ENCODE measurements at places on chromosomes 3 and 15.

GRCh38 chr3:32531010-32531647 lies 28.5 kb upstream of the CMTM6 start:
- DNase-seq: no peak

DNA sequence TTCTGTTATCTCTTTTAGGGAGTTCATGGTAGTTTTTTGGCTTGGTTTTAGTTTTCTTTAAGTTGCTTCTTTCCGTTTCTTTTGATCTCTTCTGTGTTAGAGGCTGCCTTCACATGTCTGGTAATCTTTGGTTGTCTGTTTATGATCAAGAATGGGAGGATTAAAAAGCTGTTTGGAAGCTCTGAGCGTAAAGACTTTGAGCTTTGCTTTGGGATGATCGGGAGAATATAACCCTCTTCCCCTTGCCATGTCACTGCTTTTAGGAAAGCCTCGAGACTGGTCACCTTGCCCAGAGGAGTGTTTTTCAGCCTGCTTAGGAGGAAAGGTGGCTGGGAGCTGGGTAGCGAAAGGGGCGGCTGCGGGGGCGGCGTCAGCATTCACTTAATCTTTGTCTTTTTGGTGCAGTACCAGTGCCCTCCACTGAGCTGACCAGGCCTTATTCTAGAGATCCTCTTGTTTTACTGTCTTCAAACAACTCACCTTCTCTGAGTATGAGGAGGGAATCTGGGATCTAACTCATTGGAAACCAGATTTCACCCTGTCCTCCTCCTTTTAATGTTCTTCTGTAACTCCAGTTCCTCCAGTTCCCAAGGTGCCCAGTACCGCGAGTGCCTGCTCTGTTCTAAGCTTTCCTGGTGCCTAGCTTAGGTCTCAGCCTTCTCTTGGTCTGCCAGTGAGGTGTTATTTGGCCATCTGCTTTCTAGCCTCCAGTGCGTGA lies 15.5 kb downstream of the TATDN2 start:
- no peak for DNase-seq

DNA sequence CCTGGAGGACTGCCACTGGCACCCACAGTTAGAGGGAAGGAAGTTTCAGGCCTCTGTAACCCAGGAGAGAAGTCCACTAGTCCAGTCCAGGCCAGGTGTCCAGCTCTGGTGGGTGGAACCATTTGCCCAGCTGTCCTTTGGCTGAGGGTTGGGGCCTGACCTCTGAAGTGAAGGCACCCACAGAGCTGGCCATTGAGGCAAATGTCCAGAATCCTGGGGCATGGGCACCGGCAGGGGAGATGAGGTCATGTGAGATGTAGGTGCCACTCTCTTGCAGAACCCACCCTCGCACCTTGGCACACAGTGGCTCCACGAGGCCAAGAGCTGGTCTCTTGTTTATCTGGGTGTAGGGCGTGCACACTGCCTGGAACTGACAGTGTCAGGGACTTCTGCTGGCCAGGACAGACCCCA lies 162.8 kb downstream of the SMAD6 start:
- DNase-seq: no peak

DNA sequence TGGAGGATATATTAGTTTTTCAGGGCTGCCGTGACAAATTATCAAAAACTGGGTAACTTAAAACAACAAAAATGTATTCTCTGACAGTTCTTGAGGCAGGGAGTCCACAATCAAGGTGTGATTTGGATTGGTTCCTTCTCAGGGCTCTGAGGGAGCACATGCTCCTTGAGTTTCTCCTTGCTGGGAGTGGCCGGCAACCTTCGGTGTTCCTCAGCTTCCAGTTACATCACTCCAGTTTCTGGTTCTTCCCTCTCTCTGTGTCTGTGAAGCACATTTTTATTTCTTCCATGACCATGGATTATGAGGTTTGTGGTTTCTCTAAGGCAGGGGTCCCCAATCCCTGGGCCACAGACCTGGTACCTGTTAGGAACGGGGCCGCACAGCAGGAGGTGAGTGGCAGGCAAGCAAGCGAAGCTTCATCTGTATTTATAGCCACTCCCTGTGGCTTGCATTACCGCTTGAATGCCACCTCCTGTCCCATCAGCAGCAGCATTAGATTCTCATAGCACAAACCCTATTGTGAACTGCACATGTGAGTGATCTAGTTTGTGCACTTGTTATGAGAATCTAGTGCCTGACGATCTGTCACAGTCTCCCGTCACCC lies 24.3 kb downstream of the LRRC28 start:
- no peak for DNase-seq

DNA sequence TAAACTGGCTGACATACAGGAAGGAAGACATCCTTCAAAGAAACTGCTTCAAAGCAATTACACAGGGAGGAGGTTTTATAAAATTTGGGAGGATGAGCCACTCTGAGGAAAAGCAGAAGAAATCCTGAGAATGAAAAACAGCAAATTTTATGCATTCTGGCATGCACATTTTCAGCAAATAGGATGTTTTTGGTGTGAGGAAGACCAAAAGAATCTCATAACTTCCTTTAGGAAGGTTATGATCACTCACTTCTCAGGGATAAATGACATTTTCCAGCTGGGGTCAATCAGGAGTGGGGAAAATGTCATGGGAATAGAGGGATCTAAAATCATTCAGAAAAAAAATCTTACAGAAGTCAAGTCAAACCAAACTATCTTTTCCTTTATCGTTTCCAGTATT lies 371.7 kb upstream of the CNTN6 start:
- DNase-seq: no peak

GRCh38 chr3:56986347-56986746 lies 74.1 kb upstream of the SPATA12 start:
- DNase-seq: no peak

- DNase-seq: no peak
Measured at GRCh38 chr3:126446301-126446700, 29.4 kb downstream of the ZXDC start.

- no peak for DNase-seq
Measured at GRCh38 chr3:128419311-128419710, 47.4 kb downstream of the DNAJB8 start.

GRCh38 chr3:71548705-71549384 lies 34.7 kb downstream of the FOXP1 start:
- no peak for DNase-seq

DNA sequence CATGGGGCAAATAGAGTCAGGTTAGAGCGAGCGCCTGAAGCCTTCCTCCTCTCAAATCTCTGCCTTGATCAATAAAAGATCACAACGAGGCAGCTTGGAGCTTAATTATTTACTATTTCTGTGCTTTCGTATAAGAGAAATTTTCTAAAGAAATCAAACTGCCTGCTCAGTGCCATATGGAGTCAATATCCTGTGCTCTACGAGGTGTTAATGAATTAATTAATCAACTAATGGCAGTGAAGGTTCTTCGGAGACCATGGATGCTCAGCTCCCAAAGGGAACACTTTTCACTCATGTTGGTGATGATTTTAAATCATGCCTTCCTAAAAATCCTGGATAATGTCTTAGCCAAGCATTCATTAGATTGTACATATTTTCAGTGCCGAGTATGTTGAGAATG lies 153.5 kb upstream of the PPP2R3A start:
- DNase-seq: no peak

- no peak for DNase-seq
Measured at GRCh38 chr15:52463638-52464037, 65.0 kb downstream of the MYO5A start.

GRCh38 chr3:37999836-38000235 lies 9.2 kb downstream of the VILL start:
- DNase-seq: peak; percentile 19

- no peak for DNase-seq
Measured at GRCh38 chr15:73677146-73677607, 7.0 kb upstream of the CD276 start.

- no peak for DNase-seq
Measured at GRCh38 chr15:88580532-88580931, 34.1 kb upstream of the DET1 start.

GRCh38 chr3:159913712-159914414 lies 74.8 kb upstream of the IL12A start:
- DNase-seq: no peak

- DNase-seq: no peak
Measured at GRCh38 chr15:61232266-61232665, 3.2 kb upstream of the RORA start.

GRCh38 chr3:191360620-191361019 lies 30.3 kb upstream of the UTS2B start:
- DNase-seq: no peak

DNA sequence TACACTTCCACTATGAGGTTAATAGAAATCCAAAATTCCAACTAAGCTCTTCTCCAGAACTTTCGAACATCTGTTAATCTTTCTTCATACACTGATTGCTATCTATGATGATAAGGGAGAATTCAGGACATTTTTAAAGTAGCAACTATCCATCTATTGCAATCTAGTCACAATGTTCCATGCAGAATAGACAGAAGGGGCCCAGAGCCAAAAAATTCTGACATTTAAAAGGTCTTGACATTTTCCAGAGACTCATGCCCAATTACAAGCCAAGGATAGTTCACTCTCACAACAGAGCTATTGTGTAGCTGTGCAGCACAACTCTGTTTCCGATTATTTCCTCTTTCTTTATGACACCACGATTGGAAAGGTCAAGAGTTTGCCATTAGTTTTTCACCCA lies 999.7 kb upstream of the ALCAM start:
- no peak for DNase-seq

GRCh38 chr15:81146466-81146865 lies 12.4 kb downstream of the CFAP161 start:
- DNase-seq: no peak

- peak; percentile 25 for DNase-seq
Measured at GRCh38 chr3:126015075-126015474, 46.1 kb downstream of the ROPN1B start.

DNA sequence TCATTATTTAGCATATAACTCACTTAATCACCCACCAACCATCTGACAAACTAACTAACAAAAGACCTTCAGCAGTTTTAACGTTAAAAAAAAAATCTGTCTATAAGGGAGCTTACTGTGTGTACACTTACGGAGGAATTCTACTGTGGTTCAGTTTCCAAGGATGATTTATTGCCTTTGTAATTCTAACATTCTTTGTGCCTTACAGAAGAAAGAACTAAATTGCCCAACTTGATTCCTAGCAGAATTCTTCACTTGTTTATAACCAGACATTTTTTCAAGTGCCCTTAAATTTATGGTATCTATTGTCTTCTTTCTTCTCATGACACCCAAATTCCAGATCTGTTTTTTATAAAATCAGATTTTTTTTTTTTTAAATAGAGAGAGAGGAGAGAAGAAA lies 119.7 kb upstream of the IGSF10 start:
- DNase-seq: no peak

DNA sequence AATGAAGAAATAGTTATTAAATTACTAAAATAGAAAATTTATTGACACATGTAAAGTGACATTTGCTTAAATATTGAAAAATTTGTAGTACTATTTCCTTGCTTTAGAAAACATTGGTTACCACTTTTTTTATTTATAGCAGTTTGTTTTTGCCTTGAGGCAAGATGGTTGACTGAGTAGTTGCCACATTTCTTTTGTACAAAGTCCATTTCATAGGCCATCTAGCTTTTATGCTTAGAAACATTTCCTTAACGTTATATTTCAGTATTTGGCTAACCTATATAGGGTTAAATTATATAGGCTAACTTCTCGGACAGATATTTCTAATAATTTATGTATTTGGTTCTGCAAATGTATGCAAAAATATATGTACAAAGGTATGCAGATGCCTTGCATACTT lies 17.1 kb downstream of the CTNNB1 start:
- DNase-seq: no peak

GRCh38 chr3:71307991-71308697 lies 275.4 kb downstream of the FOXP1 start:
- no peak for DNase-seq

- DNase-seq: no peak
Measured at GRCh38 chr3:196232154-196232881, 16.0 kb downstream of the SLC51A start.

- DNase-seq: peak; percentile 69
Measured at GRCh38 chr15:80404057-80404760, at the start of gene ARNT2. ARNT2 (plus strand) TSS chr15:80404382; CDS start chr15:80404516, 134 bp downstream.

- DNase-seq: no peak
Measured at GRCh38 chr3:156691920-156692319, 17.5 kb downstream of the TIPARP start.

DNA sequence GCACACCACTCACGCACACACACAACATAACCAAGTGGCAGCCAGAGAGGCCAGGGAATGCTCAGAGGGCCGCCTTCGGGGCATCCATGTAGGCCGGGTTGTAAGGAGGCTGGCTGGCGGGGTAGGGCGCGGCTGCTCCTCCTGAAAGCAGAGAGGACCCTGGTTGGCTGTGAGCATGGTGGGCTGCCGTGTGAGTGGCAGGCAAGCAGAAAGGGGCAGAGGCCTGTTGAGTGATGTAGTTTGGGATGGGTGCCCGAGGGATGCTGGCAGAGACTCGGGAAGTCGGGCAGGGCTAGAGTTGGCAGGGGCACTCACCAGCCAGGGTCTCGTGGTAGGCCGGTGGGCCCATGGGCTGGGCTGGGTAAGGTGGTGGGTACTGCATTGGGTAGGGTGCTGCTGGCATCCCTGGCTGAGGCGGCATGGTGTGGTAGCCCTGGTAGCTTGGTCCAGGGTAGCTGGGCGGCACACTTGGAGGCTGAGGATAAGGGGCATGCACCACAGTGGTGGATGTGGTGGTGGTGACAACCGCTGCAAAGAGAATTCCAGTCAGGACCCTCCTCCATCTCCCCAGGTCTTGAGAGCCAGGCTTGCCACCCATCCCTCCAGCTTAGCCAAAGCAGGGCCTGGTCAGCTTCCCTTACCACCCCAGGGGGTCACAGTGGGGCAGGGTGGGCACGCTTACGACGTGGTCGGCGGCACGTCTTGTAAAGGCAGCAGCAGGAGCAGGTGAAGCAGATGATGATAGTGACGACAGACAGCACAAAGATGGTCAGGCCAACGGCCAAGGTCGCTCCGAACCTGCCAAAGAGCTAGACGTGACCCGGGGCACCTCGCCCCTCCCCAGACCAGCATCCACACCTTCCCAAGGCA lies 22.7 kb downstream of the ATRIP start:
- no peak for DNase-seq

DNA sequence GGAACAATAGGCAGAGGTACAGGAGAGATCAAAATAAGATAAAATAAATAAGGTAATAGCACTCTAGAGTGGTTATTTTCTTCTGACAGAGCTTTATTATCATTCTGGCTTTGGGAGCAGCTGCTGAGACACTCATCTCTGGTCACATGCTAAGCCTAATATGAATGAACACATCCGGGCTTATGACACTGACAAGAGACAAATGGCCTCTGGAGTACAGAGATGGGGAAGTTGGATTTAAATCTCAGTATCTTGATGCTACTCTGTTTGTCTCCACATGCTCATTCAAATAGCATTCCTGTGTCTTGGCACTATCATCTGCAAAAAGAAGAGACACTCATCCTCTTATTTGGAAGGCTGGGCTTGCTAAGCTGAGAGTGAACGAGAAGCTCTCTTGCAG lies 55.6 kb downstream of the TMEM45A start:
- DNase-seq: no peak

- peak; percentile 20 for DNase-seq
Measured at GRCh38 chr15:85757073-85757938, 37.4 kb downstream of the KLHL25 start.

- no peak for DNase-seq
Measured at GRCh38 chr15:74430510-74430951, 3.2 kb downstream of the SEMA7A start.

All from right forelimb (tissue), 1 donor.